ENCODE measurements at places on chromosomes 1 and 21. TPM values are rescaled to one million over a fixed set of nuclear protein-coding genes. Genes with fewer than 3 reads are reported as not detected.
A peak's percentile ranks its signal among the peaks of the same experiment; 100 is the strongest.

Gene EDARADD
- polyA plus RNA-seq: 7.4 TPM

Gene VANGL2
- 36.1 TPM for polyA plus RNA-seq

Gene KDF1
- 0.20 TPM for polyA plus RNA-seq

Gene BTBD8
- 6.1 TPM for polyA plus RNA-seq

Gene LCE2B
- not detected for polyA plus RNA-seq

Gene THEM5
- polyA plus RNA-seq: 0.56 TPM

Gene C21orf58
- 23.4 TPM for polyA plus RNA-seq

Gene DRAXIN
- polyA plus RNA-seq: 0.46 TPM

Gene TPTE
- not detected for polyA plus RNA-seq

Gene CNKSR1
- 18.4 TPM for polyA plus RNA-seq

Gene LENEP
- polyA plus RNA-seq: 0.73 TPM

Gene NPR1
- polyA plus RNA-seq: 36.2 TPM

Gene MANEAL
- 4.2 TPM for polyA plus RNA-seq

Gene S100A16
- 107 TPM for polyA plus RNA-seq

Gene ISG15
- 15.9 TPM for polyA plus RNA-seq

Gene ACTL8
- not detected for polyA plus RNA-seq

Gene FAM43B
- polyA plus RNA-seq: 1.3 TPM

Gene TNFRSF4
- 2.7 TPM for polyA plus RNA-seq

Gene NCMAP
- 0.91 TPM for polyA plus RNA-seq

Gene GBP7
- 0.11 TPM for polyA plus RNA-seq

DNA sequence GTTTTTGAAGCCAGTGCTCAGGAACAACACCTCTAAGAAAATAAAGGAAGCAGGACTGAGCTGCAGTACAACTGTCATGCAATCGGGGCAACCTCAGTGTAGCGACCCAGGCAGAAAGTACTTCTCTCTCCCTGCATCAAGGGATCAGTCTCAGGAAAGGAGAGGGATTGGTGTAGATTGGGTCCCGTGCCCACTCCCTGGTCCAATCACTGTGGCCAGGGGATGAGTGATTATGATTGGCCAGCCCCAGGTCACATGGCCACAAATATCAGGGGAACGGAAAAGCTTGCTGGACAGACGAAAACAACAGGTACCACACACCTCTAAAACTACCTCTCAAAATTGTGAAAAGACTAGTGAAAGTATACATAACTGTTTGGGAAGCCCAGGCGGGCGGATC lies 136.2 kb upstream of the F3 start:
- no peak for DNase-seq

GRCh38 chr1:48228156-48228555 lies 5.6 kb downstream of the SLC5A9 start:
- DNase-seq: no peak

DNA sequence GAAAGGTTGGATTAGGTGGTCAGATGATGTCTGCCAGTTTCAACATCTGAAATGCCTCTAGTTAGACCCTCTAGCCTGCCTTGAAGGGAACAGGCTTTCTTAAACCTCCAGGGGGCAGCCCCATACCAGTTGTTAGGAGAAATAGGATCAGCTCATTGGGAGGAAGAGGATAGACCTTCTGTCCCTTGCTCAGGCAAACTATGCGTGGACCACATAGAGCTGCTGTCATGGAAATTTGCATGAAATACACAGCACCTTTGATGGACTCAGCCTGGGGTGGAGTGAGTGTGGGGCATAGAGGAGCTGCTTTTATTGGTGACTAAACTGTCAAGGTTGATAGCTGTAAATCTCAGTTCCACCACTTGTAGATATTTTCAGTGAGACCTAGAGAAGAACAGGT lies 38.4 kb upstream of the SPAG17 start:
- DNase-seq: peak; percentile 40

DNA sequence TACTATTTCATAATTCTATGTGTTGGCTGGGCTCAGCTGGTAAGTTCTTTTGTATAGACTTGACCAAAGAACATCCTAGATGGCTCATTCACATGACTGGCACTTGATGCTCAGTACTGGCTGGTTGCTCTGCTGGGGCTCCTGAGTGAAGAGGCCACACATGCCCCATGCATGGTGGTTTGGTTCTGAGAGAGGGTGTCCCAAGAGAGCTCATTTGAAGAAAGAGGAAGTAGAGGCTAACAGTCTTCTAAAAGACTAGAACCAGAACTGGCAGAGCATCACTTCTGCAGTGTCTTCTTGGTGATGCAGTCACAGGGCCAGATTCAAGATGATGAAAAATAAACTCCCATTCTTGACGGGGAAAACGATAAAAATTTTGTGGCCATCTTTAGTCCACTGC lies 5.2 kb upstream of the BACH1 start:
- no peak for DNase-seq

DNA sequence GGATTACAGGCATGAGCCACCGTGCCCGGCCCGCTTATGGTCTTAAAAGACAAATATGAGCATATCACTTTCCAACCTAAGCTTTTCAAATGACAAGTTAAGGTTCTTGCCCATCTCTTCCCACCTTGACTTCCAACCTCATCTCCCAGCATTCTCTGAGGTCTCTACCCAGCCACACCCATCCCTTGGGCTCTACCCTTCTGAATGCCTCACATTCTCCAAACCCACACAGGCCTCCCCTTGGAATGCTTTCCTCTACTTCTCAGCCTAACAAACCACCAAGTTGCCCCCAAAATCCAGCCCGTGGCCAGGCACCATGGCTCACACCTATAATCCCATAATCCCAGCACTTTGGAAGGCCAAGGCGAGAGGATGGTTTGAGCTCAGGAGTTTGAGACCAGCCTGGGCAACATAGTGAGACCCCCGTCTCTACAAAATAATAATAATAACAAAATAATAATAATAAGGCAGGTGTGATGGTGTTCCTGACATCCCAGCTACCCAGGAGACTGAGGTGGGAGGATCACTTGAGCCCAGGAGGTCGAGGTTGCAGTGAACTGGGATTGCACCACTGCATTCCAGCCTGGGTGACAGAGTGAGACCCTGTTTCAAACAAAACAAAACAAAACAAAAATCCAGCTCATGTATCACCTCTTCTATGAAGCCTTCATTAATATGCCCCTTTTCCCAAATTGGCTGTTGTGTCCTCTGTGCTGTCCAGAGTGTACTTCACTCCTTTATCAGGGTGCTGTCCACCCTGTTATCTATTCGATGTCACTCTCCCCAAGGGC lies 11.2 kb downstream of the DCST2 start:
- no peak for DNase-seq

- DNase-seq: no peak
These were observed 8.3 kb downstream of the NT5C1A start for GRCh38 chr1:39663559-39663958.

- DNase-seq: no peak
These were observed 103.4 kb downstream of the HLX start for GRCh38 chr1:220982686-220983085.

DNA sequence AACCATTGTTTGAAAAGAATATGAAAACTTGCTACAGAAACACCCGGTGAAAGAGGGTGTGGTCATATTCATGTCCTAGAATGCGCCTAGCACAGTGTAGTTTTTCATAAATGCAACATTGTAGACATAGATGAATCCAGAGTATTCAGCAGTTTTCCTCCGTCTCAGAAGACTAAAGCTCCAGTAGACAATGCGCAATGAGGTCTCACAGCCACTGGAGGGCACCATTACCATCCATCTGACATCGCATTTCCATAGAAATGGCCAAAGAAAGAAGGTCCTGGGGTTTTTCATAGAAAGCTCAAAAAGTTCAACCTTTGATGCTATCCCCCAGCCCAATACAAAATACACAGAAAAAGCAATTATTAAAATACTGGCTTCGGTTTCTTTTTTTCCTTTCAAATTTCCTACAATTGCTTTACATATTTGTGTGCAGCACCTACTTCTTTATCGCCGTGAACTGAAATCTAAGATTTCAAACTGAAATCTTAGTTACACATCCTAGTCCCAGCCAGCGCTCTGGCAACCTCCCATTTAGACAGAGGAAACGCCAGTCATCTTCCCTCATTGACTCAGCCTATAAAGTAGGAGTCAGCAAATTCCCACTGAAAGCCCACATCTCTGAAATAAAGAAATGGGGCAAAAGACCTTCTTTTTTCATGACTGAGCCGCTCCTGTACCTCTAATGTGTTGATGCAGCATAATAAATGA lies 3.9 kb upstream of the CD58 start:
- DNase-seq: peak; percentile 60

- DNase-seq: no peak
These were observed 8.8 kb upstream of the BTG2 start for GRCh38 chr1:203296460-203297073.

- no peak for DNase-seq
These were observed 19.1 kb downstream of the DDAH1 start for GRCh38 chr1:85445906-85446305.

- no peak for DNase-seq
These were observed 120.0 kb downstream of the PCBP3 start for GRCh38 chr21:45763506-45763905.

- no peak for DNase-seq
These were observed at the start of gene LIN28A for GRCh38 chr1:26410706-26411623. LIN28A (plus strand) TSS chr1:26410817; CDS start chr1:26410892, 75 bp downstream.

- no peak for DNase-seq
These were observed 36.0 kb upstream of the ADGRL4 start for GRCh38 chr1:79042539-79042938.

- DNase-seq: no peak
These were observed 40.0 kb downstream of the ABCG1 start for GRCh38 chr21:42258885-42259407.

- no peak for DNase-seq
These were observed 30.7 kb upstream of the RNF187 start for GRCh38 chr1:228456252-228457016.

- no peak for DNase-seq
These were observed 546 bp downstream of the KIF21B start for GRCh38 chr1:201022820-201023516.

- no peak for DNase-seq
These were observed 89.7 kb downstream of the ATP1B1 start for GRCh38 chr1:169196161-169196560.

DNA sequence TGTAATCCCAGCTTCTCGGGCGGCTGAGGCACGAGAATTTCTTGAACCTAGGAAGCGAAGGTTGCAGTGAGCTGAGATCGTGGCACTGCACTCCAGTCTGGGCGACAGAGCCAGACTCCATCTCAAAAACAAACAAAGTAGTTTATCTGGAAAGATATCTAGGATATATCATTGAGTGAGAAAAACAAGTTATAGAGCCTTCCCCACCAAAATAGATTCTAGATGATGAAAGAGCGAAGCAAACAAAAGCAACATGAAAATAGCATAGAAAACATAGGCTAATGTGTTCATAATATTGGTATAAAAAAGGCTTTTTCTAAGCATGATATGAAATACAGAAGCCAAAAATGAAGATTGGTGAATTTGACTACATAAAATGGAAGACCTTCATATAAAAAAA lies 52.1 kb downstream of the ZFYVE9 start:
- DNase-seq: no peak

DNA sequence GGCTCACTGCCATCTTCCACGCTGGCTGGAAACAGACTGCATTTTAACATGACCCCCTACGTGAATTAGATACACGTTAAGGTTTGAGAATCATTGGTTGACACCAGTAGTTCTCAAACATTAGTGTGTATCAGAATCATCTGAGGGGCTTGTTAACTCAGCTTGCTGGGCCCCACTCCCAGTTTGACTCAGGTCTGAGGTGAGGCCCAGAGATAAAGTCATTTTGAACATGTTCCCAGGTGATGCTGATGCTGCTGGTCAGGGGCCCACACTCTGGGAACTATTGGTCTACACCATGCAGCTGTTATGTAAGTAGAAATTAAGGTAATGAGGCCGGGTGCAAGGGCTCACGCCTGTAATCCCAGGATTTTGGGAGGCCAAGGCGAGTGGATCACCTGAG lies 1.3 kb downstream of the LSM10 start:
- DNase-seq: no peak

GRCh38 chr1:111441573-111442192 lies 7.4 kb downstream of the WDR77 start:
- no peak for DNase-seq

DNA sequence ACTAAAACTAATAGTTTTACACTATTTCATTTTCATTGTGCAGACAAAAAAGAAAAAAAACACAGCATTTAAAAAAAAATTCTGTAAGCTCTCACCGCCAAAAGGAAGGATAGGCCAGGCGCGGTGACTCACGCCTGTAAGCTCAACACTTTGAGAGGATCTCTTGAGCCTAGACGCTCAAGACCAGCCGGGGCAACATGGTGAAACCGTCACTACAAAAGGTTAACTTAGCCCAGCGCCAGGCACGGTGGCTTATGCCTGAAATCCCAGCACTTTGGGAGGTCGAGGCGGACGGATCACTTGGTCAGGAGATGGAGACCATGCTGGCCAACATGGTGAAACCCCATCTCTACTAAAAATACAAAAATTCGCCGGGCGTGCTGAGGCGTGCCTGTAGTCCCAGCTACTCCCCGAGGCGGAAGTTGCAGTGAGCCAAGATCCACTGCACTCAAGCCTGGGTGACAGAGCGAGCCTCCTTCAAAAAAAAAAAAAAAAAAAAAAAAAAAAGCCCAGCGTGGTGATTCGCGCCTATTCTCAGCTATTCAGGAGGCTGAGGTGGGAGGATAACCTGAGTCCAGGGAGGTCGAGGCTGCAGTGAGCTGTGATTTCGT lies 14.3 kb upstream of the SPEN start:
- DNase-seq: no peak

All from left renal pelvis (tissue), 4 donors.